ENCODE measurements at places on chromosomes 6 and 20. TPM values are rescaled to one million over a fixed set of nuclear protein-coding genes. Genes with fewer than 3 reads are reported as not detected.

The PLCB1 gene
- 0.73 TPM for total RNA-seq

The DEFB124 gene
- not detected for total RNA-seq

The SMLR1 gene
- not detected for total RNA-seq

The TGM3 gene
- total RNA-seq = not detected

The DZANK1 gene
- total RNA-seq = 1.9 TPM

The LZTS3 gene
- total RNA-seq = 0.69 TPM

The PRND gene
- not detected for total RNA-seq

The LGSN gene
- total RNA-seq = not detected

The SIRPD gene
- 0.29 TPM for total RNA-seq

The OPRM1 gene
- total RNA-seq = not detected

Data from T-helper 1 cell treated with Interleukin-12 subunit alpha and Interleukin-12 subunit beta and Interleukin-4 antibody, amounts not matched to agents 30 ng/mL and 1 ng/mL, for 36 hours (primary cell).